ENCODE measurements at places on chromosomes 3 and 15.

DNA sequence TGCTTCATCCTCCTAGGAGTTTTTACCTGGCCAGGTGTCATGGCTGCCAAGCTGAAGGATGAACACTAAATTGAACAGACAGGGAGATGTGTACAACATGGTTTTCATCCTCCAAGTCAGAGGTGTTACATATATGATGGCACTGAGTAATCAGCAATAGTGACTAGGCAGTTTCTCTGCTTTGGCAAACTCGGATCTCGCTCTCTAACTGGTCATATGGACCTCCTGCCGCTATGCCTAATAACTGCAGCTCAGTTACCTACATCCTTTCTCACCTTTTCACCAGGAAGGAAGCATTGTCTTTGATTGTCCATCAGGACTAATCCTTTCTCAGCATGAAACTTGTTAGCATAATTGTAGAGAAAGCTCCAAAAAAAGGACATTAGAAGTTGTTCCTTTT is 175.9 kb upstream of the PLSCR5 start:
- no peak for DNase-seq

- DNase-seq: no peak
These were observed 796.0 kb downstream of the ROBO2 start for GRCh38 chr3:77835921-77836320.

GRCh38 chr3:63387568-63387967 is 109.5 kb downstream of the SYNPR start:
- DNase-seq: no peak

DNA sequence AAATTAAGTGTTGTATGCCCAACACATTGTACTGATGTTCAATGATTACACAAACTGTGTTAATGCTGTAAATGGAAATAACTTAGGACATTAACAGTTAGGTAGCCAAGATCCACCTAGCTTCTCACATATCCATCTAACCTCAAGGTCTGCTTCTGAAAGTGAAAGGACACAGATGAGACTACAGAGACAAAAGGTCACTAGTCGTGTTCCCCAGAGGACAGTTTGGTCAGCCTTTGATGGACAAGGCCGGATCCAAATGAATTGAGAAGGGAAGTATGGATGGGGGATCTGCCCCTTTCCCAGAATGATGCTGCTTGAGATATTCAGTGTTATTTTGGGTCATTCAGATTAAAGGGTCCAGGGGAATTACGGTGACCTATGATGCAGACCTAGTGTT is 17.2 kb downstream of the ALDH1A2 start:
- DNase-seq: no peak

GRCh38 chr3:192215-192929 is 4.2 kb upstream of the CHL1 start:
- DNase-seq: no peak

- DNase-seq: no peak
These were observed 111.4 kb upstream of the CCNL1 start for GRCh38 chr3:157271283-157271882.

Measured in stimulated activated CD4-positive, alpha-beta T cell treated with anti-CD3 and anti-CD28 coated beads, TNF-alpha, amount 100 ng/mL, for 1 hour (primary cell).